CD4-positive, alpha-beta memory T cell (primary cell): ENCODE measurements at places on chromosomes 6 and 20. TPM values are rescaled to one million over a fixed set of nuclear protein-coding genes. Genes with fewer than 3 reads are reported as not detected.
A peak's percentile ranks its signal among the peaks of the same experiment; 100 is the strongest.

- H3K4me3 ChIP-seq, result no peak overlapping the region
- no peaks in the 10 kb centered on the region for H3K4me1 ChIP-seq
- no peak overlapping the region for H3K27ac ChIP-seq
- no peak for DNase-seq
- no peaks in the 10 kb centered on the region for H3K27me3 ChIP-seq
Measured at GRCh38 chr6:7373739-7374138, 15.8 kb downstream of the CAGE1 start.

DNA sequence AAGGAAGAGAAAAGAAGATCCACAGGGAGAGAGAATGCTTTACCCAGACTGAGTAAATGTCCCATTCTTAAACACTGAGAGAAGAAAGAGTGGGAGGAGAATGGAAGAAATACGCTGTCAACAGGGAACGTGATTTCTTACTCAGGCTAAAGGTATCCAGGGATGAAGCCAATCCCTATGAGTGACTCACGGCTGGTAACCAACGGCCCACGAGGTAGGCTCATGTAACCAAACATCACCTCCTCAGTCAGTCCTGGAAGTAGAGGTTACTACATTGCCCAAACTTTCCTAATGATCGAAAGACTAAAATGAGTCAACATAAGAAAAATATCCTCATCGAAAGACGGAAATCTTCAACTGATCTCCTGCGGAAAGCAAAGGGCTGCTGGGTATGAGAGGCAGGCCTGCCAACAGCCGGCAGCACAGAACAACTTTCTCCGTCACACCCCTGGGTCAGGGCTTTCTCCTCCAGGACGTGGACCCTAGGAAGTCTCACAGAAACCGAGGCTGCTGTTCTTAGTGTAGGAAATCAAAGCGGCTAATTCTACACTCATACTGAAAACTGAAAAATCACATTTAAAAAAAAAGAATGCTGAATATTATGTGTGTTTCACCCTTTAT lies 292.6 kb downstream of the GMDS start:
- H3K4me1 ChIP-seq, result no peaks in the 10 kb centered on the region
- DNase-seq, result no peak
- H3K4me3 ChIP-seq, result no peak overlapping the region
- H3K27ac ChIP-seq, result no peak overlapping the region
- no peaks in the 10 kb centered on the region for H3K36me3 ChIP-seq

DNA sequence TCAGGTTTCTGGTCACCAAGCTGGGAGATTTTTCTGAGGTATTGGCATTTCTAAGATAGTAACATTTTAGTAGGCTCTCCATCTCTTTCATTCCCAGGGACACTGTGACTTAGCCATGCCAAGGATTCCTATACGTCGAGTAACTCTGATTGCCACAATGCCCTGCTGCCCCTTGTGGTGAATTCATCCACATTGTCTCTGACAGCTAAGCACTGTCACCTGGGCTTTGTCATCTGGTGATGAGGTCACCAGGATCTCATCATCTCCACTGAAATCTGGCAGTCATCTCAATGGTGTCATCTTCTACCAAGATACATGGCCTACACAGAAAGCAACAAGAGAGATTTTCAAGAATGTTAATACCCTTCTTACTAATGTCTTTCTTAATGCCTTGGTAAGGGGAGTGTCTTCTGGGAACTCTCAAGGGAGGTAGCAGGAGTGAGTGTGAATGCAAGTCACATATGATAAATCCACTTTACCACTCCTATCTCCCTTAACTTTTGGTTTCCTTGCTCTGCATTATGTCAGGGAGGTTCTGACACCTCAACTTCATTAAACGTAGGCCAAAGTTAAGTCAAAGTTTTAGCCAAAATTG lies 246.7 kb downstream of the CD109 start:
- no peak for DNase-seq
- H3K36me3 ChIP-seq, result no peaks in the 10 kb centered on the region
- H3K27ac ChIP-seq, result no peak overlapping the region
- H3K4me1 ChIP-seq, result no peaks in the 10 kb centered on the region
- H3K4me3 ChIP-seq, result no peak overlapping the region

DNA sequence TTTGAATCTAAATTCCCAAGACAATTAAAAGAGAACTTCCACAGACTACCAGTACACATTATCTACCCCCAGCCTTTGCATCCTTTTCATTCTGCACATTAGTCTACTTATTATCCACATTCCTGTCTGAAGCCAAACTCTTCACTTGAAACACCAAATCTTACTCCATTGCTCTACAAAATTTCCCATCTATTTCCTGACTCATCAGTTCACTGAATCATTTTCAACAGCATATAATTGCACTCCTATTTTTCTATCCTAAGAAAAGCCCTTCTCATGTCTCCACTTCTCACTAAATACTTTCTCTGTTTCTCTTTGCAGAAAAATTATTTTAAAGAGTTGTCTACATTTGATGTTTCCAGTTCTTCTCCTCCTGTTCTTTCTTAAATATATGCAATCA lies 239.4 kb upstream of the FERMT1 start:
- H3K27ac ChIP-seq, result no peak overlapping the region
- no peaks in the 10 kb centered on the region for H3K27me3 ChIP-seq
- H3K4me1 ChIP-seq, result no peaks in the 10 kb centered on the region
- no peak overlapping the region for H3K4me3 ChIP-seq
- DNase-seq, result no peak
- no peaks in the 10 kb centered on the region for H3K36me3 ChIP-seq

GRCh38 chr20:50189681-50190250 lies 864 bp upstream of the CEBPB start:
- H3K27me3 ChIP-seq, result no peaks in the 10 kb centered on the region
- no peak for DNase-seq
- peak overlapping the region; percentile 76 for H3K4me3 ChIP-seq
- peaks cover 29% of the 10 kb centered on the region for H3K4me1 ChIP-seq
- peaks cover 3% of the 10 kb centered on the region for H3K36me3 ChIP-seq
- peak overlapping the region; percentile 49 for H3K27ac ChIP-seq

The PDE7B gene
- 0.49 TPM for total RNA-seq

DNA sequence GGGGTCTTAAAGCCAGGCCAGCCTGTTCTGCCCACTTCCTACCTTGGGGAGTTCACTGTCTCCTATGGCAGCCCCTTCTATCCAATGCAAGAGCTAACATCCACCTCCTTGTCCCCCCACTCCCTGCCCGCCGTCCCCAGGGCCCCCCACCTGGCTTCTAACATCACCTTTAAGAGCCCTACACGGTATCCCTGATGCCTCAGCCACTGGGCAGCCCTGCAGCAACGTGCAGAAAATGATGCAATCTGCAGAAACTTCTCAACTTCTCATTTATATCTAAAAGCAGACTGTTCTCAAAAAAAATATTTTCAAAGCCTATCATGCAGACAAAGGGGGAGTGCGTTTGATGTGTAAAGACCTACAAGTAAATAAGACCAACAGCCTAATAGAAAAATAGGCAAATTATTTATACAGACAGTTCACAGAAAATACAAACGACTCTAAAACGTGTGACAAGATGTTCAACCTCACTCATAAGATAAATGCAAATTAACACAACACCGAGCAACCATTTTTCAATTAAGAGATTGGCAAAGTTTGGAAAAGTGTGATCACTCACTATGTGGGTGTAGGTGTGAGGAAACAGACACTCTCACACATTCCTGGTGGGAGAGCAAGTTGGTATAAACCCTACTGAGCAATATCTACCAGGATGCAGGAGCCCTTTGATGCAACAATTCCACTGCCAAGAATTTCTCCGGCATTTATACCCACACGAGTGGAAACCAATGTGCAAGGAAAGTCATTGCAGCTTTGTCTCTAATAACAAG lies 15.1 kb upstream of the HCK start:
- DNase-seq, result no peak
- peaks cover 13% of the 10 kb centered on the region for H3K27me3 ChIP-seq
- H3K36me3 ChIP-seq, result no peaks in the 10 kb centered on the region
- H3K4me3 ChIP-seq, result no peak overlapping the region
- no peaks in the 10 kb centered on the region for H3K4me1 ChIP-seq

The TRIM38 gene
- total RNA-seq, result 37.7 TPM

The FNDC1 gene
- total RNA-seq, result not detected

The SMIM8 gene
- total RNA-seq, result 12.5 TPM

DNA sequence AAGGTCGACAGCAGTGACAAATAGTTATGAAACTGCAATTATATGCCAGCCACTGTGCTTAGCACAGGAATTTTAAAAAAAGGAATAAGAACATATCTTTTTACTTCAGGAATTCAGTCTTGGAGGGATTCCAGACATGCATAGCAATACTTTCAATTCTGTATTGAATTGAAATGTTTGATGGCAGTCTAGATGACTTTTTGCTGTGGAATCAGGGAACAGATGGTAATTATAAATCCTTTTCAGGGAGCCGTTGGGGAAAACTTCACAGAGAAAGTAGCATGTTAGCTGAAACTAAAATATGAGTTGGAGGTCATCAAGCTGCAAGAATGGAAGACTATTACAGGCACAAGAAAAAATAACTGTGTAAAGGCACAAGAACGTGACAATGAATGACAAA lies 74.8 kb downstream of the IMPG1 start:
- no peak for DNase-seq
- H3K27me3 ChIP-seq, result no peaks in the 10 kb centered on the region
- no peak overlapping the region for H3K27ac ChIP-seq
- H3K4me1 ChIP-seq, result no peaks in the 10 kb centered on the region

The LY6G6D gene
- total RNA-seq, result not detected

DNA sequence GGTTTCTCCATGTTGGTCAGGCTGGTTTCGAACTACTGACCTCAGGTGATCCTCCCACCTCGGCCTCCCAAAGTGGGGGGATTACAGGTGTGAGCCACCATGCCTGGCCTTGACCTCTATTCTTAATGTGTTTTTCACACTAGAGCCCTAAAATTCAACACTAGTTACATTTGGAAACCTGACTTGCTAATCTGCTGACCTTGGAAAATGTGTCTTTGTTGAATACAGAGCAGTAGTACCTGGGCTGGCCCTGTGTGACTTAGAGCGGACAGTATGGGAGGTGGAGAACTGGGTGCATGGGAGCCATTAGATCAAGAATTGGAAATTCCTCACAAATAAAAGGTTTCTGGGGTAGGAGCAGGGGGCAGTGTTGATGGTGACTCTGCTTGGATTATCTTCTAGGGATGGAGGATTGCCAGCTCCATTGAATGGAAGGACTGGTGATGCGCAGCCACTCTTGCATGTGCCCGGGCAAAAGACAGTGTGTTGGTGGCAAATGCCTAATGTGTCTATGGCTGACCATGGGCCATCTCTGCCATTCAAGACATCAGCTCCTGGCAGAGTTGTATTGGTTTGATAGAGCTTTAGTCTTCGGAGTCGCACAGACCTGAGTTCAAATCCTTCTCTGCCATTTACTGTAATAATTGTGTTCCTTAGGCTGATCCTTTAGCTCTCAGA lies 53.4 kb downstream of the RALY start:
- no peak overlapping the region for H3K4me3 ChIP-seq
- H3K36me3 ChIP-seq, result no peaks in the 10 kb centered on the region

DNA sequence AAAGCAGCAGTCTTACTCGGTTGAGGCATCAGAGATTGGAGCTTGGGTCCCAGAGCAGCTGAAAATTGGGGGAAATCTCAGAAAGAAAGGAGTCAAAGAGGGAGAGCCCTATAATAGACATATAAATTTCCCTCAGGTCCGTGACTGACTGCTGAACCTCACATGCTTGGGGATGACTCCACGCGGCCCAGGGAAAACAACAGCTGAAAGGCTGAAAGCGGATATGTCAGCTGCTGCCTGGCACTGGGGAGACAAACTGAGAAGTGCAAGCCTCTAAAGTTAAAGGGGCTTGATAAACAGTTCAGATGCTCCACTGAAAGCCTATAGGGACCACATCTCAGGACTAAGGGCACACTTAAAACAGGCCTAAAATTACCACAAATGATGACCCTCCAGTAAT lies 255.9 kb upstream of the RIN2 start:
- no peak overlapping the region for H3K27ac ChIP-seq
- no peak for DNase-seq
- H3K4me3 ChIP-seq, result no peak overlapping the region

DNA sequence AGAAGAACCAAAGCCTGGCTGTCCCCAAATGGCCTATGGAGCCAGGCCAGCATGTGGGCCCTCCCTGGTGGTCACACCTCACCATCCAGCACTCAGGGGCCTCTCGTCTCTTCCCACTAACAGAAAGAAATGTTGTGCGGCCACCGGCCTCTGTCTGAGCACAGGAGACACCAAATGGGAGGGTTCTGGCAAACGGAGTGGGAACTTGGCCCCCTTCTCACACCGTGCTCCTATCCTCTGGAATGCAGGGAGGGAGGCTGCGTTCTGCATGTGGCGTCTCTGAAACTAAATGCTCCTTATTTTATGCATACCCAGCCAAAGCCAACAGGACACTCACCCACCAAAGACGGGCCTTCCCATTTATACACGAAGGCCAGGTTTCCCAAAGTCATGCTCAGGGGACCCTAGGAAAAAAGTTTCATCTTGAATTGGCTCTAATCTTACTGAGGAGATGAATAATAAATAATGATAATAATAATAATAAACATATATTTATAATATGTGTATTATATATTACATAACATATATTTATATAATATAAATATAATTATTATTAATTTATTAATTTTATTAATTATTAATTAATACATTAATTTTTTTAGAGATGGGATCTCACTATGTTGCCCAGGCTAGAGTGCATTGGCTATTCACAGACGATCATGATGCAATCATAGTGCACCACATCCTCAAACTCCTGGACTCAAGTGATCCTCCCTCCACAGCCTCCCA lies 102.4 kb downstream of the FOXF2 start:
- no peak for DNase-seq
- H3K36me3 ChIP-seq, result no peaks in the 10 kb centered on the region
- no peak overlapping the region for H3K4me3 ChIP-seq
- H3K27ac ChIP-seq, result no peak overlapping the region
- no peaks in the 10 kb centered on the region for H3K4me1 ChIP-seq

GRCh38 chr6:45741437-45742171 lies 274.1 kb downstream of the CLIC5 start:
- H3K27me3 ChIP-seq, result no peaks in the 10 kb centered on the region
- no peak for DNase-seq
- no peak overlapping the region for H3K27ac ChIP-seq
- H3K4me1 ChIP-seq, result peaks cover 9% of the 10 kb centered on the region

- H3K36me3 ChIP-seq, result no peaks in the 10 kb centered on the region
- H3K27me3 ChIP-seq, result no peaks in the 10 kb centered on the region
- H3K4me1 ChIP-seq, result no peaks in the 10 kb centered on the region
- no peak overlapping the region for H3K4me3 ChIP-seq
Measured at GRCh38 chr6:40669343-40669742, 82.2 kb upstream of the LRFN2 start.

DNA sequence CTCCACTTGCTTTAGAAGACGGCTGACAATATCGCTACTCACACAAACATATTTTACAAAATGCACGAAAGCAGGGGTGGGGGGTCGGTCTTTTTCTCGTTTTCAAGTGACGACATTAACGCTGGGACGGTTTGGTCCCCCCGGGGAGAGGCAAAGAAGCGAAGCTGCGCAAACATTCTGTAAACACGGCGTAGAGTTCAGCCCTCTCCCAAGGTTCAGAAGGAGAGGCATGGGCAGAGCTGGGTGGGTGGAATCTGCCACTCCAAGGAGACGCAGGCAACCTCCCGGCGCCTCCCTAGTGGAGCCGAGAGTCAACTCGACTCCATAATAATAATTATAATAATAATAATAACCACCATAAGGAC lies 2.4 kb downstream of the NKX2-2 start:
- no peak for DNase-seq
- H3K27ac ChIP-seq, result no peak overlapping the region
- no peak overlapping the region for H3K4me3 ChIP-seq
- peaks cover 72% of the 10 kb centered on the region for H3K27me3 ChIP-seq
- H3K36me3 ChIP-seq, result no peaks in the 10 kb centered on the region

GRCh38 chr20:4560667-4561066 lies 161.0 kb upstream of the PRND start:
- H3K4me3 ChIP-seq, result no peak overlapping the region
- no peak for DNase-seq
- H3K27me3 ChIP-seq, result peaks cover 10% of the 10 kb centered on the region
- no peak overlapping the region for H3K27ac ChIP-seq
